Memory B cell (primary cell): ENCODE measurements at places on chromosomes 5 and 9.

DNA sequence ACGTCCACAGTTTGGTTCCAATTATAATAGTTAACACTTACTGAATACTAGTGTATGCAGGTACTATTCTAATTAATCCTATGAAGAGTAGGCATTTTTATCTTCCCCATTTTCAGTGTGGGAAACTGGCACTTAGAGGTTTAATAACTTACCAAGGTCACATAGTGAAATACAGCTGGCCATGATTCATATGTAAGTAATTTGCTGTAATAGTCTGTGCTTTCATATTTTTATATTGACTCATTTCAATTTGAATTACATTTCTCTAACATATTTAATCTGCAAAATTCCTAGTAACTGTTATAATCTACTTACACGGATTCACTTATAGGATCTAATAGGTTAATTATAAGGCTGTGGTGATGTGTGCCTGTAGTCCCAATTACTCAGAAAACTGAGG lies 19.4 kb downstream of the CCNH start:
- no peak for DNase-seq

- no peak for DNase-seq
These were observed 15.9 kb downstream of the FBXW5 start for GRCh38 chr9:136928591-136928990.

- DNase-seq = no peak
These were observed 7.4 kb upstream of the GRK6 start for GRCh38 chr5:177419046-177419445.

GRCh38 chr5:133220851-133221674 lies 169.2 kb downstream of the HSPA4 start:
- no peak for DNase-seq

DNA sequence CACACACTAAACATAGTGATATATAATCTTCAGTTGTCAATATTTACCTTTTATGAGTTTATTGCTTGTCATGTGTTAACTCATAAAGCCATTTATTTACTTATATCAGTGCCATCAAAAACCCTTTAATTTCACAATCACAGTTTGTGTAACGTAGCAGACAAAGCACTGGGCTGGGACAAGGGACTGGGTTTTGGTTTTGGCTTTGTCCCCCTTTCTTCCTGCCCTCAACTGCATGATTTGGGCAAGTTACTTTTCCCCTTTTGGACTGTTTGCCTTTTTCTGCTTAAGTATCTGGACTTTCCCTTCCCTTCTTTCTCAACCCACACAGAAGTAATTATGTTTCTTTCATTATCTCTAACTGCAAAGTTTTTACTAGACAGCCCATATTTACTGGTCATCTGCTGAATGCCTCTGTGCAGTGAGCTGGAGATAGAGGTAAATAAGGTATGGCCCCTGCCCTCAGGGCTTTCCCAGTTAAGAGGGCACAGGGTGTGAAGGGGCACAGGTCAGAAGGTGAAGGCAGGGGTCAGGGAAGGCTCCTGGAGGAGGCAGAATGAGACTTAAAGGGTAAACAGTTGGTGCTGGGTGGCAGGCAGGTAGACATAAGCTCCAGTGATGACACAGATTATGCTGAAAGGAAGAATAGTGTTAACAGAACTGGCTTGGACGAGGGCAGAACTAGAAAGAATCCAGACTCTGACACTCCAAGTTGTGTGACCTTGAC lies 14.8 kb upstream of the NR3C1 start:
- DNase-seq = no peak

DNA sequence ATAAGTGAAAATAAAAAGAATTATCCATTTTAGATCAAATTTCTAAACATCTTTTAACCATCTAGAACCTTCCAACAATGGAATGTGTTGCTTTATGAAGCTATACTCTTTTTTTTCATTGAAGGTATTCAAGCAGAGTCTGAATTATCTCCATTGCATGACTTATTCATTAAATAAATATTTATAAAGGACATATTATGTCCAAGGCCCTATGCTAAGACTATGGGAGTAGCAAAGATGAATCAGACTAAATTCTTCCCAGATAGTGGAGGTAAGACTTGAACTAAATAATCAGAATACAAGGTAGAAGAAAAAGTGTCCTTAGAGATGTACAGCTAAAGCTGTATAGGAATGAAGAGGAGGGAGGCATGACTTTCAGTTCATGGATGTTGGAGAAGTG lies 215.5 kb upstream of the RGMB start:
- DNase-seq = no peak

GRCh38 chr5:14497311-14497710 lies 84.3 kb upstream of the OTULINL start:
- no peak for DNase-seq

DNA sequence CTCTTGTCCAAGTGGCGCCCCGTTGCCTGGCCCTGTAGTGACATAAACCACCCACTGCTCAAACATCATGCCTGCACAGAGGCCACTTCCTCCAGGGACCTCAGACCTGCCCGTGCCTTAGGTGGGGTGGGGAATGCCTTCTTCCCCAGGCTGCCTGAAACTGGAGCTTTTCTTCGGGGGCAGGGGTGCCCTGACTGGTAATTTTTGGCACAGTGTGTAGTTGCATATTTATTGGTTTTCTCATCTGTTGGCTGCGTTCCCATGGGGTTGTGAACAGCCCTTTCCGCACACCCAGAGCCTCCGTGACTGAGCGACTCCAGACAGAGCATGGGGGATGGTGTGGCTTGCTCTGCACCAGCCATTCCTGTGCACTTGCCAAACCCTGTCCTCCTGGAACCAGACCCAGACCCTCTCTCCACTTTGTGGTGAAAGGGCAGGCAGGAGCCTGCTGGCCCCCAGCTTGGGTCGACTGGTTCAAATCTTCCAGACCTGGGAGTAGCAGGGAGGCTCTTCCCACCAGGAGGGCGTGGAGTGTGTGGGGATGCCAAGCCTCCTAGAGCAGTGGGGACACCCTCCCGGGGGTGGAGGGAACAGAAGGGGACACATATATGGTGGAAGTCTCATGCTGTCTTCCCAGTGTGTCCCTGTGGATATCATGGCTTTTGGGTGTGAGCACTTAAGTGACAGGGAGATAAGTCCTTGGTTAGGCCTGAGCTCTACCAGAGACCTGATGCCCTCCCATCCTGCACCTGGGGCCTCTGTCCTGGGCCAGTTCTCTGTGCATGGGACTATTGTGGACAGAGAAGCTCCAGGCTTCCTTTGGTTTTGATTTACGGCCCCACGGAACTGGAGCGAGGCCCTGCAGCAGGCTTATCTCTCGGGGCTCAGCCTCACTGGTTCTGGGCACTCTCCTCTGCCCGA lies 39.6 kb downstream of the WNK2 start:
- no peak for DNase-seq
